Natural killer cell (primary cell): ENCODE measurements at places on chromosomes 7 and 10. TPM values are rescaled to one million over a fixed set of nuclear protein-coding genes. Genes with fewer than 3 reads are reported as not detected.

Gene IFT22
- total RNA-seq, result 3.7 TPM

Gene GRID1
- not detected for total RNA-seq

Gene VWA2
- not detected for total RNA-seq

Gene PNLIP
- total RNA-seq, result not detected

Gene CRHR2
- total RNA-seq, result not detected

Gene GRM3
- total RNA-seq, result not detected

Gene PON3
- total RNA-seq, result not detected

Gene ACBD7
- not detected for total RNA-seq

Gene TMEM176B
- total RNA-seq, result not detected

Gene OIT3
- not detected for total RNA-seq

Gene TRIM50
- total RNA-seq, result not detected

Gene ZNF117
- 5.2 TPM for total RNA-seq

Gene NANOS1
- not detected for total RNA-seq

Gene PTPRN2
- 1.3 TPM for total RNA-seq

Gene FRAT1
- 26.0 TPM for total RNA-seq

Gene CYP3A5
- not detected for total RNA-seq

Gene AGR3
- total RNA-seq, result not detected

Gene NUTM2A
- 0.93 TPM for total RNA-seq

Gene WEE2
- 0.16 TPM for total RNA-seq

Gene AFAP1L2
- total RNA-seq, result 0.66 TPM

Gene POU6F2
- 0.28 TPM for total RNA-seq

Gene HOXA5
- total RNA-seq, result 0.52 TPM

Gene FHIP2A
- total RNA-seq, result 42.4 TPM

Gene PAPSS2
- total RNA-seq, result not detected
